Right atrium auricular region (tissue), 2 donors: ENCODE measurements at places on chromosomes 5 and 9.

- H3K27ac ChIP-seq: no peak overlapping the region
- no peaks in the 10 kb centered on the region for H3K27me3 ChIP-seq
- no peaks in the 10 kb centered on the region for H3K4me1 ChIP-seq
These were observed 1574.5 kb upstream of the WWC1 start for GRCh38 chr5:166716856-166717492.

GRCh38 chr9:72509635-72510034 is 11.8 kb upstream of the TMC1 start:
- H3K4me3 ChIP-seq: no peak overlapping the region
- no peak overlapping the region for H3K27ac ChIP-seq
- no peaks in the 10 kb centered on the region for H3K36me3 ChIP-seq

- no peak for DNase-seq
- no peak overlapping the region for H3K4me3 ChIP-seq
- H3K27me3 ChIP-seq: no peaks in the 10 kb centered on the region
- no peaks in the 10 kb centered on the region for H3K4me1 ChIP-seq
These were observed 75.0 kb upstream of the IL6ST start for GRCh38 chr5:56069652-56070226.

DNA sequence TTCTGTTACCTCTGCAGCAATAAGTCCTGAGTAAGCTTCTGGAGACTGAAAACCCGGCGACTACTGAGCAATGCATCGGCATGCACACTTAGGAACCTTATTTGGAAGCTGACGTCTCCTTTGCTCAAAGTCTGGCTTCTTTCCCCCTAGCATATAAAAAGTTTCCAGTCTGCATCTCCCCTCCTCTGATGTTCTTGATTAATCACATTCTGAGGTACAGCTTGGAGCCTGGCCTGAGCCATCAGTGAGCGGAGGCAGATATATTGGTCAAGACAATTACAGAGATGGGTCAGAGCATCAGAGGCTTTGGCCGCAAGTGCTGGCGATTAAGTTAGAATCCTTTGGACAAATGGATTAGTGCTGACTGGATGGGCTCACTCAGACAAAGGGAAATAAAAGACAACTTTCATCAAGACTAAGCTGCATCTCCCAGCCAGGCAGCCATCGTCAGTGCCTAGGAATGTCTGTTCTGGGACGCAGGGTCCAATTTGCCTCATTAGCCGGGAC is 140.7 kb downstream of the MTX3 start:
- H3K4me3 ChIP-seq: no peak overlapping the region
- peaks cover 4% of the 10 kb centered on the region for H3K4me1 ChIP-seq
- no peak for DNase-seq
- no peak overlapping the region for H3K27ac ChIP-seq

- no peak overlapping the region for H3K27ac ChIP-seq
- H3K4me3 ChIP-seq: no peak overlapping the region
- no peak for DNase-seq
- H3K4me1 ChIP-seq: no peaks in the 10 kb centered on the region
- H3K27me3 ChIP-seq: no peaks in the 10 kb centered on the region
These were observed 375.6 kb upstream of the CLINT1 start for GRCh38 chr5:158234323-158235158.

- no peaks in the 10 kb centered on the region for H3K36me3 ChIP-seq
- no peak for DNase-seq
- no peaks in the 10 kb centered on the region for H3K4me1 ChIP-seq
- H3K27me3 ChIP-seq: no peaks in the 10 kb centered on the region
- H3K27ac ChIP-seq: no peak overlapping the region
These were observed 49.0 kb upstream of the LRRC14B start for GRCh38 chr5:142246-142810.

- H3K4me3 ChIP-seq: no peak overlapping the region
- peak overlapping the region; percentile 90 for H3K27ac ChIP-seq
- H3K27me3 ChIP-seq: no peaks in the 10 kb centered on the region
- peaks cover 50% of the 10 kb centered on the region for H3K4me1 ChIP-seq
- peak; percentile 87 for DNase-seq
- no peaks in the 10 kb centered on the region for H3K36me3 ChIP-seq
These were observed 50.5 kb downstream of the CXXC5 start for GRCh38 chr5:139698490-139699146.

DNA sequence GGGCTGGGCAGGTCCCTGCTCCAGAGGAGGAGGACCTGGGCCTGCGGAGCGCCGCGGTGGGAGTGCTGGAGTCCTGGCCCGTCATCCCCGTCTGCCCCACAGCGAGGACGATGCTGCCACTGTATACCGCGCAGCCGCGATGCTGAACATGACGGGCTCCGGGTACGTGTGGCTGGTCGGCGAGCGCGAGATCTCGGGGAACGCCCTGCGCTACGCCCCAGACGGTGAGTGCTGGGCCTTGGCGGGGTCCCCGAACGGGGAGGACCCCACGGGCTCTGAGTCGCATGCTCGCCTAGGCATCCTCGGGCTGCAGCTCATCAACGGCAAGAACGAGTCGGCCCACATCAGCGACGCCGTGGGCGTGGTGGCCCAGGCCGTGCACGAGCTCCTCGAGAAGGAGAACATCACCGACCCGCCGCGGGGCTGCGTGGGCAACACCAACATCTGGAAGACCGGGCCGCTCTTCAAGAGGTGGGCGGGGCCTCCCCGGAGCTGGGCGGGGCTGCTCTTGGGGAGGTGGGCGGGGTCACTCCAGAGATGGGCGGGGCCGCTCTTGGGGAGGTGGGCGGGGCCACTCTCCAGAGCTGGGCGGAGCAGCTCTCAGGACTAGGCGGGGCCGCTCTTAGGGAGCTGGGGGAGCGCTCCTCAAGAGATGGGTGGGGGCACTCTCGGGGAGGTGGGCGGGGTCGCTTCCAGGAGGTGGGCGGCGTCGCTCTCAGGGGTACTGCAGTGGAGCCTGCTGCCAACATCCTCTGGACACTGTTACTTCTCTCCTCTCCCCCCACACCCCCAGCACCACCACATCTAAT is 13.1 kb downstream of the LRRC26 start:
- no peak overlapping the region for H3K4me3 ChIP-seq
- H3K27ac ChIP-seq: no peak overlapping the region
- DNase-seq: no peak
- H3K27me3 ChIP-seq: peaks cover 13% of the 10 kb centered on the region
- H3K36me3 ChIP-seq: no peaks in the 10 kb centered on the region

DNA sequence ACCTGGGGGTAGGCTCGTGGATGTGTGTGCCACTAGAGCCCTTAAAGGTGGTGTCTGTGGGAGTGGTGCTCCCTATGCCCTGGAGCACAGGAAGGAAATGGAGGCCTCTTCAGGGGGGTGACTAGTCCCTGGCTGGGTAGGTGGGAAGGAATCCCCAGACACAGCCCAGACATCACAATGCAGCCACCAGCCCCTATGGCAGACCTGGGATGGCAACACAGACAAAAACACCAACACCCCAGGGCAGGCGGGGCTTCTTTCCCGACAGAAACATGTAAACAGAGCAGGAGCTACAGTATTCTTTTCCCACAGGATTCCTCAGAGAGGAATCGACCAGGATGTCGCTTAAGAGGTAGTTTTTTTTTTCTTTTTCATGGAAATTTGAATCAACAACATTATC is 10.4 kb upstream of the NR5A1 start:
- no peaks in the 10 kb centered on the region for H3K4me1 ChIP-seq
- no peaks in the 10 kb centered on the region for H3K36me3 ChIP-seq
- H3K4me3 ChIP-seq: no peak overlapping the region
- no peak overlapping the region for H3K27ac ChIP-seq
- no peak for DNase-seq

GRCh38 chr5:95216136-95216955 is 68.5 kb downstream of the MCTP1 start:
- H3K27ac ChIP-seq: no peak overlapping the region
- no peaks in the 10 kb centered on the region for H3K36me3 ChIP-seq
- no peaks in the 10 kb centered on the region for H3K4me1 ChIP-seq
- H3K4me3 ChIP-seq: no peak overlapping the region

GRCh38 chr9:131752231-131752884 is 12.5 kb upstream of the RAPGEF1 start:
- no peak overlapping the region for H3K27ac ChIP-seq
- H3K27me3 ChIP-seq: no peaks in the 10 kb centered on the region
- no peaks in the 10 kb centered on the region for H3K36me3 ChIP-seq
- H3K4me1 ChIP-seq: no peaks in the 10 kb centered on the region
- DNase-seq: no peak
- no peak overlapping the region for H3K4me3 ChIP-seq

DNA sequence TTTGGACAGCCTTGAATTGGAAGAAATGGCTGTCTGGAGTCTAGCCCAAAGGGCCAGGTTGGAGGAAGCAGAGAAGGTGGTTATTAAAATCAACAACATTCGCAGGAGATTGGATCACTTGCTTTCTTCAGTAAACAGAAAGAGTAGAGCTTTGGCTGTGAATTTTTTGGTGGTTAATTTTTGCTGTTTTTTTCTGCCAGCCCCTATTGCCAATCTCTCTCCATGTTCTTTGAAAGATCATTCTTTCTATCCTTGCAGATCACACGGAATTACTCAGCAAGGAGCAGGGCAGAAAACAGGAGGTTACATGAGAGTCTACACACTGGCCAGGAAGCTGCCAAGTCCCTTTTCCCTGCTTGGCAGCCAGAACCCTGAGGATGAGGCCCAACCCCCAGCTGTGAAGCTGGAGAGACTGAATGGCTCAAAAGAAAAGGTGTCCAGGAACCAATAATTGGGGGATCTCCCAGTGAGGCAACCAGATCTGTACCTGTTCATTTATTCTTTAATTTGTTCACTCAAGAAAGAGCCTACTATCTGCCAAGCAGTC is 13.0 kb downstream of the GLRX start:
- H3K27ac ChIP-seq: peak overlapping the region; percentile 80
- no peaks in the 10 kb centered on the region for H3K4me1 ChIP-seq
- peaks cover 10% of the 10 kb centered on the region for H3K36me3 ChIP-seq
- H3K27me3 ChIP-seq: no peaks in the 10 kb centered on the region
- peak; percentile 55 for DNase-seq

DNA sequence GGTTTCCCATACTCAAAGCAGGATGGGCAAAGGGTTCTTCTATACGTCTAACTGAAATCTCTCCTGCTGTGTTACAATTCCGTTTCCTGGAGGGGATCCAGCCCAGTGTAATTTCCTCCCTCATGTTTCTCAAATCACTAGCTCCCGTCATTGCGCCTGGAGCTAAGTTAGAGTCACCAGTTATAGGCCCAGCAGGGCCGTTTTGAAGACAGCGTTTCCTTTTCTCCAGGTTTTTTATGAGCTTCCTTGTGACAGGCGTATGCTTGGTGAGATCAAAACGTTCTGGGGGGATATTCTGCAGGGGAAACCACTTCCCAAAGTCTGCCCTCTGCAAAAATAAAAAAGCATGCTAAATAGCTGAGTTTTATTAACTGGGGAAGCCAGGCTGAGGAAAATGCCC is 53.0 kb upstream of the WWC1 start:
- DNase-seq: no peak
- H3K27ac ChIP-seq: no peak overlapping the region
- H3K4me1 ChIP-seq: no peaks in the 10 kb centered on the region
- no peak overlapping the region for H3K4me3 ChIP-seq

DNA sequence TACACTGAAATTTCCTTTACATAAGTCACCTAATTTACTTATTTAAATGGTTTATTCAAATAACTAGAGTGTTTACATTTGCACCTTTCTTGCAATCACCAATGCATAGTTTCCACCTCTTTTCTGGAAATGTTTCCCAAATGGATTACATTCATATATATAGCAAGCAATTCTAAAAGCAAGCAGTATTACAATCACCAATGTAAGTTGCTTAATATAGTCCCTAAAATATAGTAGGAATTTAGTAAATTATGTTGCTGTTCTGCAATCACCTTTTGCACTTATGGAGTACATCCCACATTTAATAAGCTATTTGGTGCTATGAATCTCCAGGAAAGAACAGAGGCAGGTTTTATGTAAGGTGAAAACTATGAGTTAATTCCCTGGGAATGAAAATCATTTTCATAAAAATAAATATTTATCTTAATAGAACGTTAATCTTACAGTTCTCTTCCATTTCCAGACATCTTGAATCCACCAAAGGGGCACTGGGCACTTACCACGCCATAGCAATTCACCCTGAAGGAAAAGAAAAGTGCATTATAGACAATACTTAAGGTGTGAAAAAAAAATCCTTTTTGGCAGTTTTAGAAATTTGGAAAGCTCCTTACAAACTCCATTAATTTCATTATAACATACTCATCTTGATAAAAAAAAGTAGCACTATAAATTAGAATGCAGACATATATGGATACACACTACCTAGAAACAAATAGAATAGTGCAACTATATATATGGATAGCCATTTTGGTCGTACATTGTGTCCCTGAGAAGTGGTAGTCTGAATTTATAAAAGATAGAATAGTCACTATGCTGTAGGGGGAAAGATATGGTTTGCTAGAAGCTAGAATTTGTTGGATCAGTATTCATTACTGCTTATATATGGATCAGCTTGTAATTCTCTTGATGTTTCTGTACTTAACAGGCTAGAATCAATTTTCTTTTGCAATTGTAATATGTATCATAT is 47.1 kb downstream of the ALDH1A1 start:
- no peaks in the 10 kb centered on the region for H3K27me3 ChIP-seq
- H3K4me3 ChIP-seq: no peak overlapping the region
- H3K27ac ChIP-seq: no peak overlapping the region
- no peak for DNase-seq
- H3K36me3 ChIP-seq: no peaks in the 10 kb centered on the region
- H3K4me1 ChIP-seq: no peaks in the 10 kb centered on the region

- no peak for DNase-seq
- no peaks in the 10 kb centered on the region for H3K36me3 ChIP-seq
- no peak overlapping the region for H3K27ac ChIP-seq
- H3K27me3 ChIP-seq: no peaks in the 10 kb centered on the region
- no peaks in the 10 kb centered on the region for H3K4me1 ChIP-seq
These were observed 616.3 kb downstream of the SLCO4C1 start for GRCh38 chr5:101679816-101680215.
